ENCODE measurements at places on chromosomes 6 and 20.

GRCh38 chr6:170293341-170294231 is 2.7 kb upstream of the DLL1 start:
- no peak for DNase-seq

DNA sequence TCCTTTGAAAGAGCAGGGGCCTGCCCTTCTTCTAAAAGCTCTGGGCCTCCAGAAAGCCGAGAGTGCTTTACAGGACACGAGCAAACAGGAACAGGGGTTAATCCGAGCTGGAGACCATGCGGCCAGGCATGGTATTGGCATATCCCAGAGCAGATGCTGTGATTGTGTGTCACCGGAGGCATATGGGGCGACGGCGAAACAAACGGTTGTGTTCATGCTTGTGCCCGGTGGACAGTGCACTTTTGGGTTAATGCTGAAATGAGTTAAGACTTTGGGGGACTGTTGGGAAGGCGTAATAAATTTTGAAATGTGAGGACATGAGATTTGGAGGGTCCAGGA is 1088.7 kb upstream of the DEFB115 start:
- no peak for DNase-seq

- DNase-seq = no peak
Observed at GRCh38 chr6:116254297-116255056, 602 bp upstream of the TSPYL4 start.

- DNase-seq = no peak
Observed at GRCh38 chr6:35061102-35061615, 80.0 kb downstream of the TCP11 start.

DNA sequence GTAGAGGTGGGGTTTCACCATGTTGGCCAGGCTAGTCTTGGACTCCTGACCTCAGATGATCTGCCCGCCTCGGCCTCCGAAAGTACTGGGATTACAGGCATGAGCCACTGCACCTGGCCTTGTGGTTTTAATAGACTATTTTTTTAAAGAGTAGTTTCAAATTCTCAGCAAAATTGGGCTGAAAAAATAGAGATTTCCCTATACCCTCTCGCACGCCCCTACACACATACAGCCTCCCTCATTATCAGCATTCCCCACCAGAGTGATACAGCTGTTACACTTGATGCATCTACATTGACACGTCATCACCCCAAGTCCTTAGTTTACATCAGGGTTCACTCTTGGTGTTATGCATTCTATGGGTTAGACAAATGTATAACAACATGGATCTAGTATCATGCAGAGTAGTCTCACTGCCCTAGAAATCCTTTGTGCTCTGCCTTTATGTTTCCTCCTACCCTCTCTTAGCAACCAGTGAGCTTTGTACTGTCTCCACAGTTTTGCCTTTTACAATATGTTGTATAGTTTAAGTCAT is 103.6 kb downstream of the CDYL start:
- no peak for DNase-seq

DNA sequence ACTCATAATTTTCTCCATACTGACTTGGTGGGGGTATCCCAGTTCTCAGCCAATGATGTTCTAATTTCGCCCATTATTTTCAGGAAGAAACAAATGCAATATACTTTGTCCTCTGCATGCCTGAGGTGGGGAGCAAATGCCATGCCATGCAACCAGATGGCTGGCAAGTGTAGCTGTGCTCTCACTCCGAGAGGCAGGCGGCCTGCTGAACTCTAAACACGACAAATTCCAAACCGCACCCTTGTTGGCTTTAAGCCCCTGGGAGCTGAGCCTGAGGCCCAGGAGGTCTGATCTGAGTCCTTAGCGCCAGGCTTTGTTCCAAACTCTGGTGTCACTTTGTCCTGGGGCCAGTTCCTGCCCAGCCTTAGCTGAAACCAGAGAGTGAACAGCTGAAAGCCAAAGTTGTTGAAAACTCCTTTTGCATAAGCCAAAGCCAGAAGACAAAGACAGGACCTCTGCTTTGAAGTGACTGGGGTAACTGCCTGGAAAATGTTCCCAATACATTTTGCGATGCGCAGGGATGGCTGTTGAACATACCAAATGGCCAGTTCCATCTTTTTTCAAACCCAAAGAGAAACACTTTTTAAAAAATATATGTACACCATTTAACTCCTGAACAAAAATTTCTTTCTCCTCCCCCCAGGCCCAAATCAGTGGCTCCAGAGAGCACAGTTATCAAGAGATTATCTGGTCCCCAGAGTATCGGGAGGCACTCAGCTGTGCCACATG is 46.2 kb downstream of the TTI1 start:
- no peak for DNase-seq

GRCh38 chr6:82259389-82259788 is 11.8 kb upstream of the IBTK start:
- DNase-seq = no peak

DNA sequence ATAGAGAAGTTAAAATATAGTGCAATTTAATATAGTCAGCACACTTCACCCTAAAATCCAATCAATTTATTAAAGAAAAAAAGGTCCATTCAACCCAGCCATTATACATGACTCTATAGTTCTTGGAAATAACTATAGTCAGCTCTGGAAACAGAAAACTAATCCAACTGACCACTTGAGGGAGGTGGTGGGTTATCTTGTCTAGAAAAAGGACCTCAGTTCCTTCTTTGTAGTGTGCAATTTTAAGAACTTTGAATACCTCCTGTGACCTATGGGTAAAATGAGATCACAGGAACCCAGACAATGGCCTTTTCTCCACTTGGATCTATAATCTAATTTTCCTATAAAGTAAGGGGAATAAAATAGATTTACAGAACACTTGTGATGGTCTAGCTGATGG is 163.6 kb upstream of the CENPW start:
- no peak for DNase-seq

DNA sequence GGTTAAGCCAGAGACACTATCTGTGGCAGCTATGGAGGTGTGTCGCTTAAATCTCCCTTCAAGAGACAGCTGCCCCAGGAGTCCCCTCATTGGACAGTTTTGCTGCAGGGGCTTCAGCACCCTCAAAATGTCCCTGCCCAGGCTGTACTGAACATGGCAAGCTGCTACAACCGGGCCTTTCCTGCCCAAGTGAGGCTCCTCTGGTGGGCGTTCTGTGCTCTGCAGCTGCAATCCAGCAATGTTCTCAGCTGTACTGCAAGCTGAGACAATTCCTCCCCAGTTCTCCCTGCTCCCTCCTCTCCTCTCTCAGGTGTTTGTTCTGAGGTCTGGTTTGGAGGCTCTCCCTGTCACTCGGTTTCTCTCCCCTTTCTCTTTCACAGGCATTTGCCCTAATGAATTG is 190.8 kb upstream of the LAMP5 start:
- no peak for DNase-seq

DNA sequence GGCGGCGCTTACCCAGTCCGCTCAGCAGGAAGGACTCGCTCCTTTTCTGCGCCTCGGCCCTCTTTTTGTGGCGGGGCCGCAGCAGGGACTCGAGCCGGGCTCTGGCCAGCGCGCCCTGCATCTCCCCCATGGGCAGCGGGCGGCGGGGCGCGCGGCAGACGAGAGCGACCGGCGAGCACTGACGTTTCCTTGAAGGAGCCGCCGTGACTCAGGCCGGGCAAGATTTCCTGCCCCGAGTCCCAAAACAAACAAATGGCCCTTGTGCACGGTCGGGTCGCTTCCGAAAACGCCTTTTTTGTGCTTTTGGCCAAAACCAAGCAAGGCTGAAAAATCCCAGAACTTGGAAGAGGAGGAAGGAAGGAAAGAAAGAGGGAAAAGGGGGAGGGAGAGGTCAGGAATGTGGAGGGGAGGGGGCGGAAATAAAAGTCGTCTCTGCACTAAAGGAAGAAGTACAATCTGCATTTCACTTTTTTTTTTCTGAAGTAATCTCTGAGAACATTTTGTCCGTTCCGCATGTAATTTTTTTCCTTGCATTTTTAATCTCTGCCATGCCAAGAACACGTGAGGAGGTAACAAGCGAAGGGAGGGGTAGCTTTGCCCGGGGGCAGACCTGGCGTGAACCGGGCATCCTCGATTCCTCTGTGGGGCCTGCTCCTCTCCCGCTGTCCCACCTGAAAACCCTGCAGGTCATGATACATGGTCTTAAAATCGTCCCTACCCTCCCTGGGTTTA is 123.3 kb upstream of the SLC2A12 start:
- peak; percentile 57 for DNase-seq

DNA sequence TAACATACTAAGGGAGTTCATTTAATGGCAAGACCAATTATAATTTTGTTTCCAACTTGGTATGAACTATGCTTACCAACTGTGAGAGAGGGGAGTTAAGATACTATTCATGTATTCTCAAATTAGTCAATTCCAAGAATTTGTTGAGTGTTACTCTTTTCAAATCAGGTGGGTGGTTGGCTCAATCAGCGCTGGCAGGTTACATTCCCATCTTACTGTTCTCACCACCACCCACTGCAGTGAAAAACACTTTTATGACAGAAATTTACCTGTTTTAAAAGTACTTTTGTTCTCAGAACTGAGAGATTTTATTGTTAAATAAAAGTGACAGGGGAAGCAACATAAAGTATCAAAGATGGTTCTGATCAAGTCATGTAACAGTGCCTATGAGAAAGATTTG is 642.0 kb downstream of the PRKN start:
- DNase-seq = no peak

- DNase-seq = no peak
Observed at GRCh38 chr20:56554869-56555268, 21.8 kb downstream of the FAM209B start.

DNA sequence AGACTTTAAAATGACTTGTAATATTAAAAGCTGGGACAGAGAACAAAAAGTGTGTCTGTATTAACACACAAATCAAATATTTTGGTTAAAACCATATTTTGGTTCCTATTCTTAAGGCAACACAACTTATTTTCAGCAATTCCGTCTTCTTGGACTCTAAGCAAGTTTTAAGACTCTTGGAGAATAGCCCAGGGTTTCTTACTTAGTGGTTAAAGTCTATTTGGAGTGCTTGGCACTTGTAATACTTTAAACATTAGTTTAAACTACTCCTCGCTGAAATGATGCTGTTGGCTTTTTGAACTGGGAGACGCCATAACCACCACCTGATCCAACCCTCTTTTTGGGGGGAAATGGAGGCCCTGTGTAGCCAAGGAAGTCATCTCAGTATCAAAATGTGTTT is 109.7 kb upstream of the GMDS start:
- no peak for DNase-seq

GRCh38 chr6:168319279-168320111 is at the start of gene DACT2:
TSS of gene DACT2 (minus strand) at chr6:168319777. CDS start at chr6:168319633, 144 bp downstream.
- no peak for DNase-seq

- no peak for DNase-seq
Observed at GRCh38 chr20:25508083-25508770, 77.1 kb downstream of the NINL start.

DNA sequence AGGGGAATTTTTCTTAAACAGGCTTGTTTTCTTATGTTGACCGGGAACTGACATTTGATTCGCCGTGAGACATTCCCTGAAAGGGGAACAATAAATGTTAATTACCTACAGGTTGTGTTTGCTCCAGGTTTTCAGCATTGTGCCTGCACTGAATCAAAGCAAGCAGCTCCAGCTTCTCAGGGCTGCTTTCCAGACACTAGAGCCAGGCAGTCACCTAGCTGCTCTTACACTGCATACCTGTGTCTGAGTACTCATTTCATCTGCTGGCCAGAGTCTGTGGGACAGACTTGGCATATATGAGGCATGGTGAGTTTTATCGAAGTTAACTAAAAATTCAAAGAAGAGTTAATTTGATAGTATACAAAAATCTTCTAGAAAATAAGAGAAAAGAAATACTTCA is 951.8 kb upstream of the MAP3K7 start:
- no peak for DNase-seq

GRCh38 chr6:134420614-134421181 is 102.8 kb upstream of the SGK1 start:
- DNase-seq = no peak

GRCh38 chr6:41399424-41399823 is 64.0 kb downstream of the NCR2 start:
- no peak for DNase-seq

GRCh38 chr6:170137176-170137891 is 153.5 kb downstream of the DLL1 start:
- no peak for DNase-seq

- no peak for DNase-seq
Observed at GRCh38 chr6:148242180-148242579, 100.5 kb upstream of the SASH1 start.

DNA sequence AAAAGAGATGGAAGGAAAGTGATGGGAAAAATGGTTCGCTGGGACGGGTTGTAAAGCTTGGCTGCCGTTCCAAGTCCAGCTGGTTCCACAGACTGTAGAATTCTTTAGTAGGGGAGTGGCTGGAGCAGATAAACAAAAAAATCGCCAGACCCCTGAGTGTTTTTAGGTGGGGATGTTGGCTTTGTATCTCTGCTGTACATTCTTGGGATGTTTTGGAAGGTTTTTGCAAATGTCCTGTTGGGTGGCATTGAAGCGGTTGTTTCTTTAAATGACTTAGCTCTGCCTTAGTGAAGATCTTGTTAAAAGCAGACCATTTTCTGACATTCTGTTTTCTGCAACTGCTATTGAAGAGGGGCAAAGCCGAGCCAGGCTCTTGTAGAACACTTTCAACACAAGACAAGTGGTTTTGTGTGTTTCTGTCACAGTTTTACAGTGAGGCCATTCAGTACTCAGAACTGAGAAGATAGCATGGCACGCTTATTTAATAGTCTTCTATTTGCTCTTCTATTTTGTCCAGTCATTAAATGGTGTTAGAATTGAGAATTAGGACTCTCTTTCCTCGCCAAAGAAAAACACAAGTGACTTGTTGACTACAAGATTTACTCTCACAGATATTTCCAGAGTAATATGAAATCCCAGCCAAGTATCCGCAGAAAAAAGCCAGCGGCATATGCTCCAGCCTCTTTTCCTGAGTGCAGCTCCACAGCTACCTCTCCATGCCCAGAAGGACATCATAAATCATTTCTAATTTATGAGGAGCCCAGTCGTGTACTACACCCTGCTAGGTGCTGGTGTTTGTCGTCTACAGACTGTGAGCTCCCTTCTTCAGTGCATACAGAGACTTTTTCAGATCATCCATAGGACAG is 65.8 kb downstream of the PHACTR2 start:
- no peak for DNase-seq

DNA sequence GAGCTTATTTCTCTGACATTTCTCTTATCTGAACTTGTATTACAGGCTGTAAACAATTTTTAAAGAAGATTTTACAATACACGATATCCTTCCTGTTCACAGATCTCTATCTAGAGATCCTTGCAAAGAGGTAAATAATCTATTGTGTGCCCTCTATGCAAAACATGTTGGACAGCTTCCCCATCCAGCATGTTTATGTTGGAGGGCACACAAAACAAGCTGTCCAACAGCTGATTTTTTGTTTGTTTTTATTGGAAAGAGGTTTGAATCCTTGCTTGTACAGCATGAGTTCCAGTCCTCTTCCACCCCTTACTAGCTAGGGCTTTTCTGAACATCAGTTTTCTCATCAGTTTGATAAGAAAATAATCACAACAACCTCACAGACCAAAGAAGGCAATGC is 62.3 kb upstream of the SYNDIG1 start:
- no peak for DNase-seq

GRCh38 chr6:46048646-46049297 is 33.1 kb upstream of the CLIC5 start:
- no peak for DNase-seq

GRCh38 chr20:58838174-58838573 is 12.5 kb downstream of the GNAS-AS1 start:
- DNase-seq = no peak

- DNase-seq = no peak
Observed at GRCh38 chr20:36854348-36855240, 21.3 kb upstream of the TLDC2 start.

GRCh38 chr6:151041686-151042085 is 176.2 kb downstream of the MTHFD1L start:
- DNase-seq = no peak
